ENCODE measurements at places on chromosomes 6 and 20.

- DNase-seq: no peak
These were observed 44.6 kb downstream of the JPH2 start for GRCh38 chr20:44142413-44142812.

DNA sequence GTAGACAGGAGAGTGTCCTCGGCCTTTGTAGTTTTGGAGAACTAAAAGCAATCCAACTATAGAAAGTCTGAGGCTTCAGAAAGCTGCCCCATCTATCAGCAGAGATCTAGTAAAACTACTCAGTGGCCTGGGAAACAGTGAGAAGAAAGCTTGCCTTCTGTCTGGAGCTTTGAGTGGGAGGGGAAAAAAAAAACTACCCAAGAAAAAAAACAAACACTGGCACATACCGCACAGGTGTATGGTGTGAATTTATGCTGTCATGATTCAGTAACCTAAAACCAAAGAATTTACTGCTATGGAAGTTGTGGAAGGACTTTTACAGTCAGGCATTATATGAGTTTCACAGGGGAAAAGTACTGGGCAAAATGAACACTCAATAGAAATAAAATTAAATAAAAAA, 280.5 kb downstream of the ADGRB3 start:
- DNase-seq: no peak

GRCh38 chr6:116229287-116229913, 24.5 kb downstream of the TSPYL4 start:
- no peak for DNase-seq

- DNase-seq: no peak
These were observed 118.4 kb upstream of the LY86 start for GRCh38 chr6:6470123-6470522.

- no peak for DNase-seq
These were observed 33.4 kb upstream of the XRN2 start for GRCh38 chr20:21269772-21270171.

- DNase-seq: no peak
These were observed 73.2 kb downstream of the AHI1 start for GRCh38 chr6:135424385-135424784.

GRCh38 chr6:111183702-111184517, 96.6 kb downstream of the SLC16A10 start:
- DNase-seq: no peak

DNA sequence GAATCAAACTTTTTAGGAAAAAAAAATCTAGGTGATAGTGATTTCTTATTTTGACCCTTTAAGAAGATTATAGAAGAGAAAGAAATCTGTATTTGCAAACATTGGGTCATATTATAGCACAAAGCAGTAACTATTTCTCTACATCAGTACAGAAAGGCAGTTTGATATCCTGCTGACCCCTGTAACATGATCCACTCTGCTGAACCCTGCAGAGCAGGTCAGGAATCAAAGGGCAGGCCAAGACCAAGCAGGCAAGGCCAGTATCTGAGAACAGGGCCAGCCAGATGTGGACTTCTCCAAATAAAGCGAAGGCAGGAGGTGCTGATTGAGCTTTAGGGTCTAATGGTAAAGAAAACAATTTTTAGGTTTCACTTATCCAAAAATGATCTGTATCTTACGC, 239.4 kb downstream of the PTPRK start:
- no peak for DNase-seq

DNA sequence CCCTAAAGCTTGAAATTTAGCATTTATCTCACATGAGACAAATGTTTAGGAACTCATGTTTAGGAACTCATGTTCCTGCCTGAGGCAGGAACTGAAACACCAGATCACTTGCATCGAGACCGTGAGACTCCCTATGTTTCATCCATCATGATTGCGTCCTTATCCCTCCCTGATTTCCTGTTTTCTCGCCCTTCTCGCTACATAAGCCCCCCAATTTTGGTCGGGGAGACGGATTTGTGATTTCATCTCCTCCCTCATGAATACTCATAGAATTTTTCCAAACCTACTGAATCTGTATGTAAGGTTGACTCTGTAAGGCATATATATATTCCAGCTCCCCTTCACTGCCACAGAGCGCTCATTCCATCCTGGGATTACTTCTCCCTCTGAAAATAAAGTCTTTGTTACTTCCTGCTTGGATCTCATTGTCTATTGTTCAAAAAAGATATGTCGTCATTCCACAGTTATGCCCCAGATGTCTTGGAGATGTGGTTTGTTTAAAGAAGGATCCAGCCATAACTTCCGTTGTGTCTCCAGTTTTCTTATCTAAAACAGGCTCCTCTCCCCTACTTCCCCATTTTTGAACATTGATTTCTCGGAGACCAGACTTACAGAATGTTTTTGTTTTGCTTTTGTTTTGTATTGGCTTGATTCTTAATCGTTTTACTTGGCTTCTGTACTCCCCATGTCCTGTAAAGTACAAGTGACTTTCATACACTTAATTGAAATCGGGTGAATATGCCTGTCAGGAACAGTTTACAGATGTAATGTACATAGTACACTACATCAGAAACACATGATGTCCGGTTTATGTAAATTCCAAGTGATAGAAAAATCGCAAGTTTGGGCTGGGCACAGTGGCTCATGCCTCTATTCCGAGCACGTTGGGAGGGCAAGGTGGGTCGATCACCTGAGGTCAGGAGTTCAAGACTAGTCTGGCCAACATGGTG, 118.7 kb downstream of the HFE start:
- DNase-seq: no peak

GRCh38 chr20:33584976-33585375, 77.2 kb upstream of the C20orf144 start:
- no peak for DNase-seq

DNA sequence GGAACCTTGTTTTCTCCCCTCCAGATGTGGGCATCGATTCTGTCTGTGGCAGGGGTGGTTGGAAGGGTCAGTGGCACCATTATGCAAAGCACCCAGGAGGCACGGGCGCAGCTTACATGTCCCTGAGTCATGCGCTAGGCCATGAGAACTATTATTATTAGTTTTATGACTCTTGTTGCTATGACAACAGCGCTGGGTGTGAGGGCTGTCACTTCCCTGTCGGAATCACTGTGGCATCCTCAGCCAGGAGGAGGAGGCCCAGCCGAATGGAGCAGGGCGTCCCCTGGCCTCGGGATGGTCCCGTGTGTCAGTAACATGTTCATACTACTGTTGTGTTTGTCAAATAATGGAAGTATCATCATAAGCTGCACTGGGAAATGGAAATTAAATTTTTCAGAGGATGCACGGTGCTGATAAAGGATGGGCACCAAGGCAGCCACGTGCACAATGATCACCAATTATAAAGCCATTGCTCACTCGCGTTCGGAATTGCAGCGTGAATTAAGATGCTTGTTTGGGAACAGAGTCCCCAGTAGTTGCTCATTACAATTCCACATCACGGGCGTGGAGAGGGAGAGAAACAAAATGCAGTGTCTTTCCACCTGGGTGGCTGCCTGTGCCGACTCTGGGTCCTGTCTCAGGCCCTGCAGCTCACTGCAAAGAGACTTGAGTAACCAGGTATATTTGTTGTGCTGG, 247.9 kb downstream of the CDH4 start:
- no peak for DNase-seq

DNA sequence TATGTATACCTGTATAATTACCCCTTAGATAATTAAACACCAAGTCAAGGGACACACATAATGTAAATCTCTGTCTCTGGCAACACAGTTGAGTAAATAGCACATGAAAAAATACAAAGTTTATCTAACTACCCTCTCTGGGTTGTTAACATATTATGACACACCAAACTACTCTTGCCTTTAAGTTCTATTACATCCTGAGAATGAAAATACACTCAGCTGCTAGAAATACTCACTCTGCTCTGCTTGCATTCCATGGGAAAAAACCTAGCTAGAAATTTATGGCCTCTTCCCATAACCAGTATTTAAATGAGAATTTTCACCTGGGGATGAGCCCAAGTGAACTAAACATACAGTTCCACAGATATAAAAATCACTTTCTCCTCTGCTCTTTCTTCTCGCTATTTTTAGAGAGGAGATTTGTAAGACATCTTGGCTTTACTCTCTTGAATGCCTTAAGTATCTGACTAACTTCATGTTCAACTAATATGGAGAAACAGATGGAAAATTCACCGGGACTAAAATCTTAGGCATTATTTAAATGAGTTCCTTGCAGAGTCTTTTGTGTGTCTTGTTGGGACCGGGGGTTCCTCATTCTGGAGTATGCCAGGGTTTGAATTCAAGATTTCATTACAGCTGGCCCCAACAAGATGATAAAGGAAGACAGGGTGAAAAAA, 140.9 kb downstream of the GJA10 start:
- DNase-seq: no peak

DNA sequence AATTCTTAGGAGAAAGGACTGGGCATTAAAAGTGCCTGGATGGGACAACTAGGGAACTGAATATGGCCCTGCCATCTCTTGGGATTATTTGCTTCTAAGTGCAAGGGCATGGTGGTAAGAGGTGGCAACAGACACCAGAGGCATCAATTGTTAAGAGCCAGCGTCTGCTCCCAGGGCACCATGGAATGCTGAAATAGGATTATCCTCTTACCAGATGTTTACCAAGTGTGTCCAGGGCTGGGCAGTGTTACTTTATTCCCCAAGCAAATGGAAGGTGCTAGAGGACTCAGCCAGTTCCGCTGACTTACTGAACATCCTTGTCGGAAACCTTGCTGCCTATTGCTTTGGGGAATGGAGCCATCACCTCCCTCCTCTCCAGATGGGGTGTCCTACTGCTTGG, 273.6 kb upstream of the SUPT3H start:
- DNase-seq: no peak

DNA sequence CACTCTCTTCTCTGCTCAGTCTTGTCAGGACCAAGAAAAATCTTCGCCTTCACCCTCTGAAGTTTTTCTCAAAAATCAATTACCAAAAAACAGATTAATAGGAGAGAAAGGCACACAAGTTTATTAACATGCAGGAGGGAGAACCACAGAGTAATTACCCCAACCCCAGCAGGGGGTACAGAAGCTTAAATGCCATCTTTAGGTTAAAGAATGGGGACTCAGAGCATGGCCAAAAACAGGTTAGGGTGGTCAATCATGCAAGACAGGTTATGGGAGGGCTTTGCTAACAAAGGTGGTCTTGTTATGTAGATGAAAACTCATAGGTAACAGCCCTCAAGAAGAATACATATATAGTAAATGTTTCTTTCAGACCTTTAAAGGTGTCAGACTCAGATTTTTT, 100.5 kb upstream of the BTN3A2 start:
- DNase-seq: no peak

GRCh38 chr6:142860498-142860897, 84.5 kb downstream of the HIVEP2 start:
- no peak for DNase-seq

GRCh38 chr6:33410711-33411631, at the start of gene PHF1:
Gene PHF1 (plus strand): TSS chr6:33411014. CDS start chr6:33412264, 1,250 bp downstream.
- DNase-seq: peak; percentile 57

DNA sequence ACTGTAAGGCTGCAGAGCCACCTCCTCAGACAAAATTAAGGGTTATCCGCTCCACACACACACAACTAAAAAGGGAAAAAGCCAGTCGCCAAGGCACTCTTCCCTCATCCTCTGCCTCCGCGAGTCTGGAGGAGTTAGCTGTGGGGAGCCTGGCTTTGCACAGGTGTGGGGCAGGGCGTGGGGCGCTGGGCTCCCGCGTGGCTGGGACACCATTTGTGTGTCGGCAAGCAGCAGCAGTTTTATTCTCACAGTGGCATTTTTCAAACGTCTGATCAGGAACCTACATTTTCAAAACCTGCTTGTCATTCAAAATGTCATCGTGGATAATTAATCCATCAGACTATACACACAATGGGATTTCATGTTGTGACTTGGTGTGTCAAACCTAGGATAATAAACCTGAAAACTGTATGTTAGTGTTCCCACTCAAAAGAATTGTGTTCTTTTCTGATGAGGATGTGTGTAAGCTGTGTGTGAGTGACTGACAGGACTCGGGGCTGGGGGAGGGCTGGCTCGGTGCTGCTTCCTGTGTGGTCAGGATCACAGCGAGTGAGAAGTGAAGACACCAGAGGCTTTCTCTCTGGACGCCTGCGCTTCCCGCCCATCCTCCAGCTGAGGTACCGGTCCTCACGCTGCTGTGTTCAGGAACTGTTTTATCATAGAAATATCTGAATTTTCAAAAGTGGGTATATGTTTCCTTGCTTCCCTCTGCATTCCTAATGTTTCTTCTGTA, 83.1 kb downstream of the IRF4 start:
- DNase-seq: peak; percentile 50

DNA sequence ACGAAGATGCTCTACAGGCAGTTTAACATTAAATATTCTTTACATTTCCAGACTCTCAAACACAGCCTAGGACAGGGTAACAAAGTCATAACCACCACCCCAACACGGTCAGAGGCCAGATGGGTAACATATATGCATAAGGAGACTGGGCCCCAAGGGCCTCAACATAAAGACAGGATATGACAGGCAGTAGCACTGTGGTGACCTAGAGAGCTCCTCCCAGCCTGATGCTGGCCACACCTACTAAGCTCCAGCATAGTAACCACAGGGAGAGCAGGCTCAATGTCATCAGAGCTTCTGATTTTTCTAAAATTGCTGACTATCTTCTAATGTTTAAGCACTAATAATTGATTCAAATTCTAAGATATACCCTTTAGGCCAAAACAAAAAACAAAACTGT, 21.7 kb downstream of the SMLR1 start:
- no peak for DNase-seq

DNA sequence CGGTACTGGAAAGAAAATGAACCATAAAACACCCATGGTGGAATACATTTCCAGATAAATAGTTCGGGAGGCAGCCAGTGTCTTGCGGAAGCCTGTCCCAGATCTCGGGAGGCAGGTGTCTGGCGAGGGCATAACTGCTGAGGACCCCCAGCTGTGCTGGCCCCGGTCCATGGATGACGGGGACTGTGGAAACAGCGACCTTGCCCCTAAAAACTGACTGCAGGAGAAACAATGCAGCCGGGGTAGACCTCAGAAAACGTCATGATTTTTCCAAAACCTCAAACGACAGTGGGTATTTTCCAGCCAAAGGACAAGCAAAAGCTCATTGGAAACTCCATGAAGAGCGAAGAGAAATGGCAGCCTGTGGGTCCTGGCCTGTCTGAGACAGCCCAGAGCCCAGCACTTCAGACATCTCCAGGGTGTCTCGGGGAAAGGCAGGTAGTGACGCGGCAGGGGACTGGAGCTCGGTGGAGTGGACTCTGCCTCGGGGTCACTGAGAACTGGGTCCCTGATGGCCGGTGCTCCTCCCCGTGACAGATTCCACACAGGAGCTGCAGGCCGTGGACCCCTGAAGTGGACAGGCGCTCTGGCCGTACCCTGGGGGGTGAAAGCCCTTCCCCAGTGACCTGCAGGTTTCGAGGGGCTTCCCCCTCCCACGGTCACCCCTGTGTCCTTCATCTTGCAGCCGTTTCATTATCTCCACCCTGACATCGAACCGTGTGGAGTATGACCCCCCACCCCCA, 188.6 kb downstream of the SYNDIG1 start:
- no peak for DNase-seq

DNA sequence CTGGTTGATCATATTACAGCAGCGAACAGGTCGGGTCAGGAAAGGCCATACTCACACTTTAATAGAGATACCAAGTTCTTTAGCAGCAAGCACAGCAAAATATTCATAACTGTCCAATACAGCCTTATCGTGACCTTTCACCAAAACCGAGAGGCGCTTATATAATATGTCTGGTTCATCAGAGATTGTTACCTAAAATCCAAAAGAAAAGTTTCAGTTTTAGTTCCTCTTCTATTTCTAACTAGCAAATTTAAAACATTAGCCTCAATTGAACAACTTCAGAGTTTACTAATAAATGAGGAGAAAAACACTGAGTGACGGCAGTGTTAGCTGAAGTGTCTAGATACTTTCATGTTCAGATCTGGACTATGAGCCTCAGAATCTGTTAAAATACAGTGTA, 5.9 kb downstream of the MRPS10 start:
- no peak for DNase-seq

GRCh38 chr6:149211046-149211571, 106.4 kb upstream of the TAB2 start:
- DNase-seq: no peak

GRCh38 chr6:138503881-138504680, 4.8 kb upstream of the NHSL1 start:
- DNase-seq: no peak
